ENCODE measurements at places on chromosomes 4 and X. TPM values are rescaled to one million over a fixed set of nuclear protein-coding genes. Genes with fewer than 3 reads are reported as not detected.
A peak's percentile ranks its signal among the peaks of the same experiment; 100 is the strongest.

GRCh38 chrX:120452131-120452530 lies 17.0 kb downstream of the LAMP2 start:
- peak; percentile 19 for DNase-seq

Gene HS3ST1
- total RNA-seq = 0.35 TPM

GRCh38 chr4:124429746-124430250 lies 282.7 kb downstream of the ANKRD50 start:
- no peak for DNase-seq

- no peak for DNase-seq
These were observed 351.2 kb downstream of the BMPR1B start for GRCh38 chr4:95108883-95109421.

Gene ESX1
- 0.39 TPM for total RNA-seq

- DNase-seq = no peak
These were observed 249.9 kb upstream of the GATB start for GRCh38 chr4:152010710-152011079.

- no peak for DNase-seq
These were observed 199.8 kb upstream of the CNKSR2 start for GRCh38 chrX:21174439-21174838.
